Suprapubic skin (tissue), 4 donors: ENCODE measurements at places on chromosomes 2 and 18. TPM values are rescaled to one million over a fixed set of nuclear protein-coding genes. Genes with fewer than 3 reads are reported as not detected.

PDCD1 gene
- not detected for total RNA-seq

GRCh38 chr2:47521666-47522285 is 118.8 kb downstream of the MSH2 start:
- no peak overlapping the region for H3K27ac ChIP-seq
- peak overlapping the region; percentile 47 for H3K4me3 ChIP-seq
- DNase-seq, result no peak
- peaks cover 14% of the 10 kb centered on the region for H3K4me1 ChIP-seq

DNA sequence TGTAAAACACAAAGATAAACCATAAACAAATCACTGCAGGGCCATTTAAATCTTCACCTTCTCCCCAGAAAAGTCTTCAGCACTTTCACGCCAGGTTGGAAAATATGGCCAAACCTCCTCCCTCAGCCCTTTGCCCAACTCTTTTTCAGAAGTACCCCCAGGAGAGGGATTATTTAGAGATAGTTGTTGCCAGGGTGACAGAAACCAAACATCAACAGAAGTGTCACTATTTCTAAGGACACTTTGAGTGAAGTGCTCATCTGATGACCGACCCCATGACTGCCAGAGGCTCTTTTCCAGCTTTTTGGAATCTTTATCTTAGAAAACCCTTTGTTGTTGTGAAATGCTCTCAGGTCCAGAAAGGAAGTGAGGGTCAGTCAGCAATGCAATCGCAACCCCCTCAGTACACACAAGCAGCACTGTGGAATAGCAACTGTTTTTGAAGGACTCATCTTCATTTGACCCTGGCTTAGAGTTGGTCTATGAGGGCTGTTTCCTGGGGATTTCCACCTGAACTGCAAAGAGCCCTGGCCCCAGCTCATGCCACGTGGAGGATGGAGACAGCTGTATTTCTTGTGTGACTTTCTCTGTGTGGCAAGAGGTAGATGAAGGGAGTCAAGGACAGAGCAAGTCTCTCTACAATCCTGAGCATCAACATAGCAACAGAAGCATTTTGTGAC is 114.0 kb upstream of the STON1 start:
- H3K4me1 ChIP-seq, result peaks cover 40% of the 10 kb centered on the region
- no peaks in the 10 kb centered on the region for H3K27me3 ChIP-seq
- no peak overlapping the region for H3K4me3 ChIP-seq
- H3K27ac ChIP-seq, result peak overlapping the region; percentile 22
- no peaks in the 10 kb centered on the region for H3K36me3 ChIP-seq

STARD7 gene
- total RNA-seq, result 69.4 TPM

DNA sequence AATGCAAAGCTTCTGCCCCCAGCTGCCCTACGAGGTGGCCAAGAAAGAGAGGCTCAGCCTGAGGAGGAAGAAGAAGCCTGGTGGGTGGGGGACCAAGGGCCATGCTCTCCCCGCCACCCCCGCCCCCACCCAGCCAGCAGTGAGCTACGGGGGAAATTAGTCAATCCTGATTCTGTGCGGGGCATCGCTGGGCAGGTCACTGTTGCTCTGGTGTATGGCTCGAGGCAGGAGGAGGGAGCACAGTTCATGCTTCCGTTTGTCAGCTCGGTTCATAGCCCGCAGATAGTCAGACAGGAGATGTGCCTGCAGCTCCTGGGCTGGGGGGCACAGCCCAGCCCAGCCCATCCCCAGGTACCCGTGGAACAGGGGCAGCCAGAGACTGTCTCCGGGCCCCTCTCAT is 17.1 kb downstream of the RAMP1 start:
- peaks cover 3% of the 10 kb centered on the region for H3K27me3 ChIP-seq
- H3K4me3 ChIP-seq, result no peak overlapping the region
- no peak for DNase-seq
- H3K27ac ChIP-seq, result no peak overlapping the region

DNA sequence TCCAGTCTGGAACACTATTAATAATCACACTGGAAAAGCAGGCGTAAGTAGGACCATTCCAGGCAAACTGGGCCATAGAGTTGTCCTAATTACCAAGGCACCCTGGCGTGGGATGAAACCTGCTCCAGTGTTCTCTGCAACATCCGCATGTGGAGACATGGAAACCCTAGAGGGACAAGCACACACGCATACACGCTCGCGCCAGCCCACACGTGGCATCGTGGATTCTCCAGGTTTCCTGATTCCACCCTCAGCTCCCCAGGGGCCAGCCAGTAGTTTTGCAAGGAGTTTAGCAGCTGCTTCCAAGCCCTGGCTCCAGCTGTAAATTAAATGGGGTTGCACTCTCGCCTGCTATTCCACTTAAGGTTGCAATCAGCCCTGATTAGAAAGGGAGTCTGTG is 127.7 kb downstream of the DYSF start:
- no peaks in the 10 kb centered on the region for H3K36me3 ChIP-seq
- H3K27me3 ChIP-seq, result no peaks in the 10 kb centered on the region
- H3K4me1 ChIP-seq, result peaks cover 9% of the 10 kb centered on the region
- no peak overlapping the region for H3K4me3 ChIP-seq

GRCh38 chr2:16461672-16462071 is 204.0 kb downstream of the CYRIA start:
- H3K27me3 ChIP-seq, result no peaks in the 10 kb centered on the region
- H3K4me3 ChIP-seq, result no peak overlapping the region
- H3K36me3 ChIP-seq, result no peaks in the 10 kb centered on the region

- H3K27ac ChIP-seq, result no peak overlapping the region
- no peak for DNase-seq
- no peaks in the 10 kb centered on the region for H3K27me3 ChIP-seq
- peaks cover 20% of the 10 kb centered on the region for H3K4me1 ChIP-seq
These were observed 3.6 kb downstream of the TMEM177 start for GRCh38 chr2:119682578-119682977.

DNA sequence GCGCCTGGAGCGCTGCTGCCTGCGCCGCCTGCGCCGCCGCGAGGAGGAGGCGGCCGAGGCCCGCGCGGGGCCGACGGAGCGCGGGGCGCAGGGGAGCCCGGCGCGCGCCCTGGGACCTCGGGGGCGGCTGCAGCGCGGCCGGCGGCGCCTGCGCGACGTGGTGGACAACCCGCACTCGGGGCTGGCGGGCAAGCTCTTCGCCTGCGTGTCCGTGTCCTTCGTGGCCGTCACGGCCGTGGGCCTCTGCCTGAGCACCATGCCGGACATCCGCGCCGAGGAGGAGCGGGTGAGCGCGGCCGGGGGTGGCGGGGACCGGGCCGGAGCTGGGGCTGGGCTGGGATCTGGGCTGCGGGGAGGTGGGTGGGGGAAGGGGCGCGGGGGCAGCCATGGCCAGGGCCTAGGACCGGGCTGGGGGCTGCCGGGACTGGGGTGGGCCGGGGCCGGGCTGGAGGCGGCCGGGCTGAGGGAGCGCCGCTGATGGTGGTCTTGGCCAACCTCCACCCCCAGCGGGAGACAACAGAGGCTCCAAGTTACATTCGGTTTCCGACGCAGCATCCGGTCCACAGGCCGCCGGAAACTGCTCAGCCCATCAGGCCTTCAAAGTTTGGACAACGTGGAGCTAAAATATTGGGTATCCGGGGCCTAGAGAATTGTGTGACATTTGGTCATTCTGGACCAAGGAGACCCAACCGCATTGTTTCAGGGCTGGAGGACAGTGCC is 66.4 kb downstream of the KCNG2 start:
- H3K4me1 ChIP-seq, result no peaks in the 10 kb centered on the region
- H3K4me3 ChIP-seq, result no peak overlapping the region
- H3K36me3 ChIP-seq, result no peaks in the 10 kb centered on the region

- no peak for DNase-seq
- no peaks in the 10 kb centered on the region for H3K4me1 ChIP-seq
- H3K4me3 ChIP-seq, result no peak overlapping the region
- no peaks in the 10 kb centered on the region for H3K36me3 ChIP-seq
These were observed 373.5 kb upstream of the MYT1L start for GRCh38 chr2:2704428-2705090.

DNA sequence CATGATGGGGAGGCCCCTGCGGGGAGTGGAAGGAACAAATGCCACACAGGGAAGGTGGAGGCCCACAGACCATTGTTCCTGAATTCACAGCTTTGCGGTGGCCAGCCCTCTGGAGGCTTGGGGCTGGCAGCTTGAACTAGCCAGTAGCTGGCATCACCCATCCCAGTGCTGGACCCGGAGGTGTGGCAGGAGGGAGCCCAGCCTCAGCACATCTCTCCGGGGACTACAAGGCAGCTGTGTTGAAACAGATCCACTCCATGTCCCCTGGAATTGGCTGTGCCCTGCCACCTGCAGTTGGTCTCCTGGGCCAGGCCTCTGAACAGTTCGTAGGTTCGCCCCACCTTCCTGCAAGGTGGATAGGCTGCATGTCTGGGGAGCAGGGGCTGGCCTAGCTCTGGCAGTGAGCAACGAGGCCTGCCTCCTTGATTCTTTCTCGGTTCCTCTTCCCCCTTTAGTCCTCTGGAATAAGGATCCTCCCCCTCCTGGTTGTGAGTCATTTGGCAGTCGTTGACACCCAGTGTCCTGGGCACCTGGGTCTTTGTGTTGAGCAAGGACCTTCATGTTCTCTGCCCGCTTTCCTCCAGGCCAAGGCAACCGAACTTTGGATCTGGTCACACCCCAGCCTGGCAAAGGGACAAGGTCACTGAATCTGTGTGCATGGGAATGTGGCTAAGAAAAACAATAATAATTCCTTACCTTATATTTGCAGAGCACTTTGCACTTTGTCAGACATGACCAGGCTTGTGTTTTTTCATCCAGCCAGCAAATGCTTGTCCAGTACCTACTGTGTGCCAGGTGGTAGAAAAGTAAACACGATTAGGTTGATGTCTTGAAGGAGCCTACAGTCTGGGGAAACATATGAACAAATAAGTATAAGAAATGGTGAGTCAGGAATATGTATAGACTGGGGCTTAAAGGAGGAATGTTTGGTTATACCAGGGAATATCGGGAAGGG is 55.0 kb upstream of the MCFD2 start:
- peak; percentile 85 for DNase-seq
- H3K4me1 ChIP-seq, result peaks cover 57% of the 10 kb centered on the region
- no peak overlapping the region for H3K4me3 ChIP-seq
- no peaks in the 10 kb centered on the region for H3K27me3 ChIP-seq
- H3K36me3 ChIP-seq, result peaks cover 11% of the 10 kb centered on the region

DNA sequence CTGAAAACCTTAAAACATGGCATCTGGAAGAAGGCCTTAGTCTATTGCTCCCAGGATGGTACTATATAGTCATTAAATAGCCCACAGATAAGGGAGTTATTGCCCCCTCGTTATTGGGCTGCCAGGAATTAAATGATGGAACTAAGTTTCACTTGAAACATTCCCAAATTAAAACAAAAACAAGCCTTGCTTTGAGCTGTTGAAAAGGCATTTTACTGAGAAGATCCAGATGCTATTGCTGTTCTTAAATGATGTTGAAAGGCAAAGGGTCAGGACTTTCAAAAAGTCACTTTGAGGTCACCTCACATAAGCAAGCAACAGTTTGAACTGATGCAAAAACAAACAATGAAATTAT is 2.0 kb upstream of the AMMECR1L start:
- H3K27me3 ChIP-seq, result no peaks in the 10 kb centered on the region
- H3K36me3 ChIP-seq, result no peaks in the 10 kb centered on the region
- DNase-seq, result no peak
- H3K27ac ChIP-seq, result no peak overlapping the region
